ENCODE measurements at places on chromosomes 16 and 17.

DNA sequence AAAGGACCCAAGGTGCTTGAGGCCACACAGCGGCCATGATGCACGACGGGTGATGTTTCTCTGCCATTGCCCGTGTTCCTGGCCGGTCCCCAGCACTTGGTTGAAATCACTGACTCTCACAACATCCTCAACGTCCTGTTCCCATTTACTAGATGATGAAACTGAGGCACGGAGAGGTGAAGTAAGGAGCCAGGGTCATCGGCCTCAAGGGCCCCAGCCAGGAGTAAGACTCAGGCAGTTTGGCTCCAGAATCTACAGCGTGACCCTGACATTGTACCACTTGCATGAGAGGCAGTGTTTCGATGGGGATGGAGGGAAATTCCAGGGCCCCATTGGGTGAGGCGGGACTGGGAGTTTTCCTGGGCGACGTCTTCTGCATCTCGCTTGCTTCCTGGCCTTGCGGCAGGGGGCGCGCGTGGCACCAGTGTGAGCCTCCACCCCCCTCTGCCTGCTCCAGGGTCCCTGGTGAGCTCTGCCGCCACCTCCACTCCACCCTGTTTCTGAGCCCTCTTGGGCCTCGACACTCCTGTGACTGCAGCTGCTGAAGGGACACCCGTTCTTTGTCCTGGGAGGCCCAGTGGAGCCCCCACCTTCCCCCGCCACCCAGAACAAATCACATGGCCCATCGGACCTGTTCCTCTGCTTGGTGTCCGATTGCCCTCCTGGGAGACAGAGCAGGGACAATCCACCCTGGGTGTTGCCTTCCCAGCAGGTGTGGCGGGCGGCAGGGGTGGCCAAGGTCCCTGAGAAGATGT is 133.0 kb upstream of the GSE1 start:
- no peak for DNase-seq

DNA sequence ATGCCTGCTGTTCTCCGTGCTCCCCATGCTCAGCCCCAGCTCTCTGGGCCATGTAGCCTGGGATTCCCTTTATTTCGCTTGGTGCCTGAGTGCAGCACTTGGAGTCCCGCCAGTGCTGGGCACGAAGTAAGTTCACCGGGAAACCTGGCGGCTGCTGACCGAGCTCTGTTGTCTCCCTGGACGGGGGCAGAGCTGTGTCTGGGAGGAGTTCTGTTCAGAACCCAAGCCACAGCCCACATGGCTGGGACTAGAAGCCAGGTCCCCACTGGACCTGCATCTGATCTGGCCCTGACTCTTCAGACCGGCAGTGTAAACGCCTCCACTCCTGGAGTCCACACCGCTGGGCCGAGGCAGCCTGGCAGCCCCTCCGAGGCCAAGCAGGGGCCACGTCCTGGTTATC is 37.5 kb upstream of the CIBAR2 start:
- no peak for DNase-seq

GRCh38 chr17:81295676-81296381 is 722 bp upstream of the SLC38A10 start:
- peak; percentile 69 for DNase-seq

DNA sequence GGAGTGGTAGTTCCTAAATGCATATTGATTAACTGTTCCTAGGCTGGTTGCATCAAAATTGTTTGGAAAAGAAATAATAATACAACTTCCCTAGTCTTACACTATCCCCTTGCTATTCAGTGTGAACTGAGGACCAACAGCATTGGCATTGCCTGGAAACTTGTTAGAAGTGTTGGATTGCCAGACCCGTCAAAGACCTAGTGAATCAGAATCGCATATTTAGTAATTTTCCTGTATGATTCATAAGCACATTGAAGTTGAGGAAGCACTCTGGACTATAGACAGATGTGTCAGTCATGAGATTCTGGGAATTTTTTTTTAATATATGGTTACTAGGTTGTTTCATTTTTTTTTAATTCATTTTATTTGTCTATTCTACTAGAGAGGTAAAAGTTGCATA is 34.7 kb upstream of the KCNJ16 start:
- no peak for DNase-seq

DNA sequence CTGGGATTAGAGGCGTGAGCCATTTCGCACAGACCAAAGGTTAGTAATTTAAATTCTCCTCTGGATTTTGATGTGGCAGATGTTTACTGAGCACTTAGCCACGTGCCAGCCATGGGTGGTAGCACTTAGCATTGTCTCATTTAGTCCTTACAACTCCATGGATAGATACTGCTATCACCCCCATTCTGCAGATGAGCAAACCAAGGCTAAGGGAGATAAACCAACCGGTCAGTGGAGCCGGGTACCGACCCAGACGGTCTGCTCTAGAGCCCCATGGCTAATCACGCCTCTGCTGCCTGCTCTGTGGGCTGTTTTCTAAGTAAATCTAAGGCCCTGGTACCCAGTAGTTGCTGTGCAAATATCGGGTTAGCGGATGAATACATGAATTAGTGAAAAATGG is 12.6 kb upstream of the ADGRG1 start:
- DNase-seq, result no peak

DNA sequence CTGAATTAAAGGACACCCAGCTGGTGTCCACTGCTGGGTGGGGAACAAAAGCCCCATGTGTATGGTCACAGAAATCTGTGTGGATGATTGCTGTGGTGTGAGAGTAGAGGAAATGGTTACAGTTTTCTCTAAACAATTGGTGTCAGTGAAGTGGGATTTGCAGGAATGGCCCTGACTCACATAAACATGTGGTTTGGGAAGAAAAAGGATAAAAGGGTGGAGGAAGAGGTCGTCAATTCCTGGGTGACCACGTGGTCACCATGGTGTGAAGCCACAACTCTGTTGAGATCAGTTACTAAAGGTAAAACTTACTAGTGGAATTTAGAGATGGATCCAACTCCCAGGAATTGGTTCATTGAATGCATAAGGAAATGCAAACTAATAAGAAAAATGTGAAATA is 3.6 kb upstream of the TUBG2 start:
- DNase-seq, result no peak

DNA sequence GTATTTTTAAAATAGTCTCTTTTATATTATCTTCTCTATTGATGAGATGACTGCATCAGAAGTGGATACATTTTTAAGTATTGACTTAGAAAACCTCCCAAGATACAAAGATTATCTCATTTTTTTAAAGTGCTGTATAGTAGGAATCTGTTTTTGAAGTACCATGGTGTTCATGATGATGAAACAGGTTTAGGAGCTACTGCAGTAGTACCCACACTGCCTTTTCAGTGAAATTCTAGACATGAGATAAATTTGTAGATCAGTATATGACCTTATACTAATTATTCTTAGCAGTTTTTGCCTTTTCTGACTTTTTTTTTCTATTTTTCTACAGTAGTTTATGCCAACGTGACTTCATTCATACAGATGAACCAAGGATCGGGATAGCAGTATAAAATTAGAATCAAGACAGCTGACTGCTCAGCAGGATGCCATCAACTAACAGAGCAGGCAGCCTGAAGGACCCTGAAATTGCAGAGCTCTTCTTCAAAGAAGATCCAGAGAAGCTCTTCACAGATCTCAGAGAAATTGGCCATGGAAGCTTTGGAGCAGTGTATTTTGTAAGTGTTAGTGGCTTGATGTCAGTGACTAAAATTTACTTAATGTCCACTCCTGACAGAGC is 61.1 kb downstream of the TAOK1 start:
- no peak for DNase-seq

- peak; percentile 64 for DNase-seq
Measured at GRCh38 chr17:5418858-5419355, 555 bp downstream of the NUP88 start.

GRCh38 chr16:68319185-68319908 is 8.5 kb downstream of the PRMT7 start:
- no peak for DNase-seq

GRCh38 chr17:44343510-44344209 is 1.4 kb upstream of the GRN start:
- no peak for DNase-seq

DNA sequence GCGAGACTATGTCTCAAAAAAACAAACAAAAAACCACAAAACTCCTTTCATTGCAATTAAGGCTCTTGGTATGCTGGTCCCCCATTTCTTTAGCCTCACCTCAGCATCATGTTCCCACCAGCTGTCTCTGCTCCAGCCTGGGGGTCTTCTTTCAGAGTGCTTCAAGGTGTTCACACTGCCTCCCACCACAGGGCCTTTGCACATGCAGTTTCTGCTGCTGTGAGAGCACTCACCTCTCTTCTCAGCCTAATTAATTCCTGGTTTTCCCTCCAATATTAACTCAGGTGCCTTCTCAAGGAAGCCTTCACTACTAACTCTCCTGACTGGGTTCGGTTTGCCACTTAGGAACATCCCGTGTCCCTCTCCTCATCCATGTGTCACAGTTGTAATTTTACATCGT is 15.9 kb upstream of the PIK3R6 start:
- no peak for DNase-seq

DNA sequence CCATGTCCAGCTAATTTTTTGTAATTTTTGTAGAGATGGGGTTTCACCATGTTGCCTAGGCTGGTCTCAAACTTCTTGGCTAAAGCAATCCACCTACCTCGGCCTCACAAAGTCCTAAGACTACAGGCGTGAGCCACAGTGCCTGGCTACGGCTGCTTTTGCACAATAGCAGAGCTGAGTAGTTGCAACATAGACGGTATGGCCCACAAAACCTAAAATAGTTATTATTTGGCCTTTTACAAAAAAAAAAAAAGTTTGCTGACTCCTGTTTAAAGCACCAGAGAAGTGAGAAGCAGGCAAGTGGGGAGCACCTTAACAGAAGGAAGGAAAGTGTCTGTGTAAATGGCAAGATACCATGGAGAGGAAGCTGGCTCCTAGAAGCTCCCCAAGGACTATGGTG is 5.3 kb upstream of the HSF5 start:
- no peak for DNase-seq

DNA sequence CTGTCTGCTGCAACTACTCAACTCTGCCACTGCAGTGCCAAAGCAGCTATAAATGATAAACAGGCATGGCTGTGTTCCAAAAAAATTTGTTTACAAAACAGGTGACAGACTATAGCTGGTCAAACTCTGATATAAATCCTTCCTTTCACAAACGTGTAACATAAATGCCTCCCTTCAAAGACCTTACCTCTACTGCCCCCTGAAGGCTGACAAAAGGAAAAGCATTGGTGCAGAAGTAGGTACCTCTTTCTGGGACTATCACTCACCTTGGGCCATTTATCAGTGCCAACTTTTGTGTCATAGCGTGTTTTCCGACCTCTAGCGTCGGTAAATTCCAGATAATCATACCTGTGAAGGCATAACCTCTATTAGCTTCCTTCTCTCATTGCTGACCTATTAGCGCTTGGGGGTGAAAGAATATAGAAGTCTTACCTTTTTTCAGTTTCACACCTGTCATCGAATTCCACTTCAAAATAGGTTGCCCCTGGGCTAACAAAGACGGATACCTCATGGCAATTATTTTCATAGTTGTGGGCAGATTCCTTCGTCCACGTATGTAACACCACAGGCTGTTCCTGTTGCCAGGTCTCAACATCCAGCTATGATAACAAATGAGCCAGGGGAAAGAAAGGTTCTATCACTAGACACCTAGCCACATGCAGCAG is 67.9 kb downstream of the ZZEF1 start:
- peak; percentile 35 for DNase-seq

DNA sequence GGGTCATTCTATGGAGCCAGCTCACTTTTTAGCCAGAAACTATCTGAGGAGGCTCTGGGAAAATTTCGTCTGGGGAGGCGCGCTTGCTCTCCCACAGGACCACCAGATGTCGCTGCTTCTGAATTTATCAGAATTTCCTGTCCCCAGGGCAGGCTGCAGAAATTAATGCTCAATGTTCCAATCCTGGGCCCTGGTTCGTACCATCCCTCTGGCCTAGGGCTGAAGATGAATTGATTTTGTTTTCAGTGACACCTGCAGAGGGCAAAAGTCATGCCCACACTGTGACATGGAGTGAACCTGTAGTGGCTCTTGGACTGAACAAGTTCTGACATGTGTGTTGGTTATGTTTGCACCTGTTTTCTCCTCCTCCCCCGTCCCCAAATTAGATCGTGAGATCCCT is 482.6 kb downstream of the NPIPA7 start:
- DNase-seq, result peak; percentile 30

GRCh38 chr17:79836972-79837887 is 2.0 kb downstream of the CBX4 start:
- no peak for DNase-seq

DNA sequence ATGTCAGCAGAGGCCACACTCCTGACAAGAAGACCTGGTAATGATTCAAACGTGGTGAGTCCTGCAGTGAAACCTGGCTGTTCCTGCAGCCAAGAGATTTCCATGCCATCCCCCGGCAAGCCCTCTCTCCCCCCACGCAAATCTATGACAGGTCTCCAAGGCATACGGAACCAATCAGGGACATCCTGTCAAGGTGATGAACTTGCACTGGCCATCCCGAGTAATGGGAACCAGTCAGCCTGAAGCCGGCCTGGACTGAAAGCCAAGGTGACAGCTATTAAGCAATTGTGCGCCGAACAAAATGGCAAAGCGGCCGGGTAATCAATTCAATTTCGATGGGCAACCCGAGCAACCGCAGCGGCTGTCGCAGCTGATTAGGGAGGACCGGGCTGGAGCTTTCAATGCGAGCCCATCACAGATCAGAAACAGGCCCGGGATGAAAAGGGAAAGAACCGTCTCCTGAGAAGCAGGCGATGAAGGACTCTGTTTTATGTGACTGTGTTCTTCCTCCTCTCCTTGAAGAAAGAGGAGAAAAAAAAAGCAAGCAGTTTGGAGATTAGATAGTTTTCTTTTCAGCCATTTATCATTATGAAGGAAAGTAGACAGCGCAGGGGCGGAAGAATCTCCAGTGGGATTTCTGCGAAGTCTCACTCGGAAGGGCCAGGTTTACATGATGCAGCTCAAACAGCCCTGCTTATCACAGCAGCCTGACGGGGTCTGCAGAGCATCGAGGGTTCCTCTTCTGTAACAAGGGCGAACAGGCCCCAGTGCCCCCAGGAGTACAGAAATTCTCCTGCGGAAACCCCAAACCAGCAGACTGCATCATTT is 35.2 kb downstream of the TBX4 start:
- no peak for DNase-seq

- no peak for DNase-seq
Measured at GRCh38 chr17:28716740-28717577, 709 bp downstream of the RAB34 start.

GRCh38 chr16:30491744-30492308 is 19.3 kb downstream of the ITGAL start:
- peak; percentile 40 for DNase-seq

DNA sequence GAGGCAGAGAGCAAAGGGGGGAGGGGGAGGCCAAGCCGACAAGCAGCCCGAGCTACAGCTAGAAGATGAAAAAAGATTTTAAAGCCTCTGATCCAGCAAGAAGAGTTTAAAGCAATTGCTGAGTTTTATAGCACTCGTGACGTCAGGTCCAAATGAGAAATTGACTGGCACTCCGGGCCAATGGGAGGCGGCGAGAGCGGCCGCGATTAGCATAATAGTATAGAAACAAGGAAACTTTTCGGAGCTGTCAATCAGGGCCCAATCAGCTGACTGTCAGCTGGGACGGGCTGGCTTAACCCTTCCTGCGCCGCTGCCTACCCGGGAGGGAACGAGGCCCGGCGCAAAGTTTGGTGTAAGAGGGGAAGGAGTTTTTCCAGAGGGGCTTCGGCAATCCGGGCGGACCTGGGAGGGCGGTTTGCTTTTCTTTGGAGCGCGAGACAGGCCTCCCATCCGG is at the start of gene MAF:
Gene MAF, minus strand, starts transcription at position 100 of the 454 bp plus-strand sequence. CDS start 835 bp downstream, outside the sequence.
- DNase-seq, result peak; percentile 91

GRCh38 chr16:25419681-25420080 is 162.0 kb upstream of the ZKSCAN2 start:
- no peak for DNase-seq

- DNase-seq, result no peak
Measured at GRCh38 chr16:74577882-74578366, 29.0 kb downstream of the GLG1 start.

GRCh38 chr17:59757470-59757869 is 50.0 kb downstream of the VMP1 start:
- DNase-seq, result no peak
